ENCODE measurements at places on chromosomes 5 and 9.

DNA sequence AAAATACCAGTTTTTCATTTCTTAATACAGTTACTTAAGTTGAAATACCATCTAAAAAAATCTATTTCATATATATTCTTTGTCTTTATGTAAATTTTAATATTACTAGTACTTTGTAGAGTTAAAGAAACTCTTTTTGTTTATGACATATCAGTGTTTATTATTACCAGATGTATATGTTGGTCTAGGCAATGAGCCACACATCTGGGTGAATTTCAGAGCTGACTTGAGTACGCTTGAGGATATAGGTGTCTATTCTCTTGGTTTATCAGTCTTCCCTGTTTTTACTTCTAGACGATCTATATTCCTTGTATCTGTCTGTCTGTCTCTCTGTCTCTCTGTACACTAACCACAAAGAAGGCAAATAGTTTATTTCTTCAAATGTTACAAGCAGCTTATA, 2.9 kb downstream of the SMAD5 start:
- DNase-seq: no peak

GRCh38 chr5:78518365-78519197, 130.0 kb downstream of the LHFPL2 start:
- no peak for DNase-seq

GRCh38 chr9:6634444-6634843, 11.1 kb downstream of the GLDC start:
- no peak for DNase-seq

DNA sequence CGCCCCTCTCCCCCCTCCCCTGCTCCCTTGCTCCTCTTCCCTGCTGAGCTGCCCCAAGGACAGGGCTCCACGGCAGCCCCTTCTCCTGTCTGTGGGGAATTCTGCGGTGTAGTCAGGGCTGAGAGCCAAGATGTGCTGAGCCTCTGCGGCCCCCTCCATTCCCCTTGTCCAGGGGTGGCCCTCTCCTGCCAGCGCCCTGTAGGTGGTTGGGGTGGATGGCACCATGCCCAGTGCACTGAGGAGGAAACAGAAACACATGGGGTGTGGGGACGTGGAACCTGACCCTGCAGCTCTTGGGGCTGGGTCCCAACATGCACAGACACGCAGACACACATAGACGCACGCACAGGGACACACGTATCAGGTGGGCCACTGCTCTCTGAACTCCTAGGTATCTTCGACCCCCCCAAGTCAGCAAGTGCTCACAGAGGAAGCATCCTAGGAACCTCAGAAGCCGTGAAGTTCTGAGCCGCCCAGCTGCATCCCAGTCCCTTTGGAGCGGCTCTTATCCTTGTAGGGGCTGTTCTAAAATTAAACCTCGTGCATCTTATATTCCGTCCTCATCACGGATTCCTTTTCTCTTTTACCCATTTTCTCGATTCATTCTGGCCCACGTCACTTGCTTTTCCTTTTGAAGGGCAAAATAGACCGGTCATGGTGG, 64.8 kb downstream of the HMCN2 start:
- no peak for DNase-seq

GRCh38 chr5:82406205-82406773, 128.1 kb upstream of the RPS23 start:
- no peak for DNase-seq

GRCh38 chr9:118367383-118367782, 663.2 kb downstream of the TLR4 start:
- no peak for DNase-seq

DNA sequence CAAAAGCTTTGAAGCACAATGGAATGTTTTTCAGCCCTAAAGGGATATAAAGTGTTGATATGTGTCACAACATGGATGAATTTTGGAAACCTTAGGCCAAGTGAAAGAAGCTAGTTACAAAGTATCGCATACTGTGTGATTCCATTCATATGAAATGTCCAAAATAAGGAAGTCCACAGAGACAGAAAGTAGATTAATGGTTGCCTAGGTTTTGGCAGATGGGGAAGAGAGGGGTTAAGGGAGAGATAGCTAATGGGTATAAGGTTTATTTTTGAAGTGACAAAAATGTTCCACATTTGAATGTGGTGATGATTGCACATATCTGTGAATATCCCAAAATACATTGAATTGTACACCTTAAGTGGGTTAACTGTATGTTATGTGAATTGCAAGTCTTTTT, 57.5 kb upstream of the MCCC2 start:
- no peak for DNase-seq

- DNase-seq: no peak
Measured at GRCh38 chr5:143236682-143237081, 166.8 kb downstream of the NR3C1 start.

Data from esophagus muscularis mucosa (tissue), 4 donors.